Kidney tubule cell (primary cell): ENCODE measurements at places on chromosomes 1 and 21.
A peak's percentile ranks its signal among the peaks of the same experiment; 100 is the strongest.

DNA sequence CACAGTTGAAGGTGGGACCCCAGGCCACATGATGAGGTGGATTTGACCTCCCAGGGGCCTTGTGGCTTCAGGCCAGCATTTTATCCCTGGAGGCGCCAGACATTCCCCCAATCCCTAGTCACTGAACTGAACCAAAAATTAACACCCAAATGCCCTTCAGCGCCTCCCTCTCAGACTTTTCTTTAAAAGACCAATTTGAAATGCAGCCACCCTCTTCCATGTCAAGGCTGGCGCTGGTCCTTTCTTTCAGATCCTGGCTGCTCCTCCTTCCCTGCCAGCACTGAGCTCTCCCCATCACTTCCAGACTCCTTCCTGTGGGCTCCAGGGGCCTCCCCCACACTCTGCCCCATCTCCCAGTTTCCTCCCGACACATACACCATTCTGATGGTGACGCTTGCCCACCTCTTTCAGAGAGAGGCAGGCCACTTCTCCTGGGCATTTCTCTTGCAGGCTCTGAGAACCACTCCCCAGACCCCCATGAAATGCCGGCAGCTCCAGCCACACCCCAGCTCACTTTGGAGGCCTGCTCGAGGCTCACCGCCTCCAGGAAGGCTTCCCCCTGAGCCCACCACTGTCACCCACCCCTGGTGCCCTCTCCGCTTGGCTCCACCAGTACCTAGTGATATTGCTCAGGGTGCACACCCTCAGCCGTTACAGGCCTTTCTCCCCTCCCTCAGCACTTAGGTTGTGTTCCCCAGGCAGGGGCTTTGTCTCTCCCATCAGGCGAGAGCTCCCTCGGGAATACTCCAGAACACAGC lies 27.0 kb downstream of the NAV1 start:
- no peak for DNase-seq

GRCh38 chr21:46248827-46249226 lies 20.3 kb upstream of the LSS start:
- no peak for DNase-seq

DNA sequence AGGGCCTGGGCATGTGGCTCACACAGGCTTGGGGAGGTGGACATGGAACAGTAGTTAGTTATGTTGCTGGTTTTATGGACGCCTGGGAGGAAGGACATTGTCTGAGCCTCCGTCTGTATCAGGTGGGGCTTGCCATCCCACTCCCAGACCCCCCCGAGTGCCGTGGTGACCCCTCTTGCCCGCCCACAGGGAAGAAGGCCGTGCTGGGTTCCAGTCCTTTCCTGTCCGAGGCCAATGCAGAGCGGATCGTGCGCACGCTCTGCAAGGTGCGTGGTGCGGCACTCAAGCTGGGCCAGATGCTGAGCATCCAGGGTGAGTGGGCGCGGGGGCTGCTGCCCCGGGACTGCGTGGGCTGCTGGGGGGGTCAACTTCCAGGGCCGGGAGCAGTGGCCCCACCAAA lies 41.7 kb downstream of the COQ8A start:
- no peak for DNase-seq

DNA sequence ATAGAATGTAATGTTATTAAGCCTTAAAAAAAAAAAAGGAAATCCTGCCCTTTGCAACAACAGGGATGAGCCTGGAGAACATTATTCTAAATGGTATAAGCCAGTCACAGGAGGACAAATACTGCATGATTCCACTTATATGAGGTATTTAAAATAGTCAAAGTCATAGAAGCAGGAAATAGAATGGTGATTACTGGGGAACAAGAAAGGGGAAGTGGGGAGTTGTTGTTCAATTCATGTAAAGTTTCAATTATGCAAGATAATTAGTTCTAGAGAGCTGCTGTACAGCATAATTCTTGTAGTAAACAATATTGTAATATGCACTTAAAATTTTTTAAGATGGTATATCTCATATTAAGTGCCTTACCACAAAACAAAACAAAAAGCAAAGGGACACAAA lies 13.2 kb downstream of the FCER1A start:
- DNase-seq = no peak

DNA sequence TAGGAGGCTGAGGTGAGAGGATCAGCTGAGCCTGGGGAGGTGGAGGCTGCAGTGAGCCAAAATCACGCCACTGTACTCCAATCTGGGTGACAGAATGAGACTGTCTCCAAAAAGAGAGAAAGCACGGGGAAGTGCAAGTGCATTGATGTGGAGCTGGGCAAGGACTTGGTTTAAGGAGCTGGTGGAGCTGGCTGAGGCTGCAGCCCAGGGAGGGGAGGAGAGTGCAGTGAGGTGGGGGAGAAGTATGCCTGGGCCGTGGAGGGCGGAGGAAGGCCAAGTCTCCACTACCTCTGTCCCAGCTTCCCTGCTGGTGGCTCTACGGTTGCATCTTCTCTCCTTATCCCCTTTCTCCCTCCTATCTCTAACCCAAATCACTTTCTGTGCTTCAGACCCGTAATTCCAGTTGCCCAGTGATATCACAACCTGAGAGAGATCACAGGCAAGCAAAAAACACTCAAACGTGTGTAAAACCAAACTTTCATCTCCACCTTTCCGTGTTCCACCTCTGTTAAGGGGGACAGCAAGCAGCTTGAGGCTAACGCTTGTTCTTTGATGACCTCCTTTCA lies 11.1 kb downstream of the TOR3A start:
- DNase-seq = no peak

- DNase-seq = no peak
Observed at GRCh38 chr1:219928791-219929118, 398 bp upstream of the SLC30A10 start.

DNA sequence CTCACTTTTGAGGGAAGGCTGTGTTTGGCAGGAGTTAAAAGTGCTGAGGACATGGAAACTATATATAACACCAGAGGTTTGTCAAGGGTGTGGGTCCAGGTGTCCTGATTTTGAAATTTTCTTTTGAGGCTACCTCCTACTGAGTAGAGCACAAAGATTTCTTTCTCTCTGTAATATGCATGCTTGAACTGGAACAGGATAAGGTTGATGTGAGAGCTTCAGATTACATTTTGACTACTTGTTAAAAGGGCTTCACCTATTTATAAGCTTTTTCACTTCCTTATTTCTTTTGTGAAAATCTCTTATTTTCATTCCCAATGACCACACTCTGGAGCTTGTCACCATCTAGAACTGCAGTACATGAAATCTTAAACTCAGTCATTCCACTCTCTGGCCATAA lies 59.8 kb upstream of the PLA2G4A start:
- no peak for DNase-seq

DNA sequence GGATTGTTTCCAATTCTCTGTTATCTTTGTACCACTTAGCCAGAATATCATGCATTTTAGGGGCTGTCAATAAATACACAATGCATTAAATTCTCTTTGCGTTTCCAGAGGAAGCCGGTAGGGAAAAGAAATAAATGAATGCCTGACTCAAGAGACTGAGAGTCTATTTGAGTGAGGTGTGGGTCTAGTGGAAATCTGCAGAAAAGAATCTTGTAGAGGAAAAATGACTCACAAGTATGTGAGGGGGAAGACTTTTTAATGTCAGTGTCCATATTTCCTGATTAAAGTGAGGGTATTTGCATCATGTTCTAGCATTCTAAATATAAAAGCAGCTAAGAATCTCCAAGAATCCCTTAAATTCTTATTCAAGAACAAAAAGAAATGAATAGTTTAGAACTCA lies 271.1 kb downstream of the PTPRC start:
- DNase-seq = peak; percentile 22

- DNase-seq = no peak
Observed at GRCh38 chr1:108678706-108679105, 13.4 kb upstream of the PRPF38B start.

GRCh38 chr1:232166942-232167341 lies 463.0 kb downstream of the SIPA1L2 start:
- no peak for DNase-seq

- DNase-seq = no peak
Observed at GRCh38 chr1:29624320-29625083, 388.2 kb downstream of the PTPRU start.

DNA sequence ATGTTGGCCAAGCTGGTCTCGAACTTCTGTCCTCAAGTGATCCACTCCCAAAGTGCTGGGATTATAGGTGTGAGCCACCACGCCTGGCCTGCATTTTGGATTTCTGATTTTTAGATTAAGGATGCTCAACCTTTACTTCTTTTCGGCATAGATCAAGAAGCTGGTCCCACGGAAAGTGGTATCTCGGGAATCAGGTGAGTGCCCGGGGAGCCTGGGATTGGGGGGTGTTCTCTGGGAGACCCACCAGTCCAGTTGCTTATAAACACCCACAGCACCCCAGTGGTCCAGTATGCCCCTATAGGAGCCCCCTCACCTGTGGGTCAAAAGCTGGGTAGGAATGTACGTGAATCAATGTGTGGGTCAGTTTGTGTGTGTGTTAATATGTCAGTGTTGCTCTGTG lies 3.2 kb downstream of the SH3D21 start:
- no peak for DNase-seq

DNA sequence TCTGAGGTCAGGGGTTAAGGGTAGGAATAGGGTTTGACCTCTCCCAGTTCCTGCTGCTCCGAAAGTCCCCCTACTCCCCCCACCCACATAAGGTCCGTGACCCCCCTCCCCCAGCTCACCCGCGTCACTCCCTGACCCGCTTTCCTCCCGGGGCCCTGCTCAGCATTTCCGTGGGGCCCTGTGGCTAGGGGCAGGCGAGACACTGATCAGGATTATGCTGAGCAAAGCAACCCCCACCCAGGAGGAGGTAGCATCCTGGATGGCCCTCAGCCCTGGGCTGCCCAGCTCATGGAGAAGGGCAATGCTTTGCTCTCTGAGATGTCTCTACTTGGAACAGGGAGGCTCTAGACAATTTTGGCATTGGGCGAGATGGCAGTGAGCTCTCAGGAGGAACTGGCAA lies 3.7 kb downstream of the RORC start:
- no peak for DNase-seq

DNA sequence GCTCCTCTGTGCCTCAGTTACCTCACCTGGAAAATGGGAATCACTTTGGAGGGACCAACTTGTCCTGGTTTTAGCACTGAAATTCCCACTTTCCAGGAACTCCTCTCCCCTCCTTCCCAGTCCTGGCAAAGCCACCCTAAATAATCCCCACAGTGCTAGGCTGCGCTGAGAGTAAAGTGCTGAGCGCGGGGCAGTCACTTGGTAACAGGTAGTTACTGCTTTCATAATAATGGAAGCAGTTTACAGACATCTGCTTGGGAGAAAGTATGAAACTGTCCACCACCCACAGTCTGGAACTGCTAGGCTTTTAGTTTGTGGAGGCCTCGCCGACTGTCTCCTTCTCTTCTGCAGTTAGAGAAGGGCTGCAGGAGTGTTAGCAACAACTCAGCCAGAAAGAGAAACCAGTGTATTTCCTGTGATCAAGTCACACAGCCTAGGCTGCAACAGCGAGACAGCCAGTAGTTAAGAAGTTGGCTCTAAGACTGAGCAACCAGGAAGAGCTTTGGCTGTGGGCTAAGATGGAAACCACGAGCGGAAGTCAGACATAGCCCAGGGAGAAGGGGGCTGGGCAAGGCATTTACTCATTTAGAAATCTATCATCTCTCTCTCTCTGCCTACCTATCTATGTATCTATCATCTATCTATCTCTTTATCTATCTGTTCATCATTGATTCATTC lies 30.8 kb upstream of the ABCG1 start:
- DNase-seq = peak; percentile 5

DNA sequence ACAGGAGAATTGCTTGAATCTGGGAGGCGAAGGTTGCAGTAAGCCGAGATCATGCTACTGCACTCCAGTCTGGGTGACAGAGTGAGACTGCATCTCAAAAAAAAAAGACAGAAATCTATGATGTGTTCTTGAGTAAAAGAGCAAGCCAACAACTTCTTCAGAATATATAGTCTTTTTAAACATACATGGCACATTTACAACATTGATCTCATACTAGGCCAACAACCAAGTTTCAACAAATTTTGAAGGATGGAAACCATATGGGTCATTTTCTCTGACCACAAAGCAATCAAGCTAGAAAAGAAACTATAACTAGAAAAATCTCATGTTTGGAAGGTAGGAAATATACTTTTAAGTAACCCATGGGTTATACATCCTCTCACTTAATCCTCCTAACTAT lies 38.3 kb downstream of the PAFAH2 start:
- DNase-seq = no peak

DNA sequence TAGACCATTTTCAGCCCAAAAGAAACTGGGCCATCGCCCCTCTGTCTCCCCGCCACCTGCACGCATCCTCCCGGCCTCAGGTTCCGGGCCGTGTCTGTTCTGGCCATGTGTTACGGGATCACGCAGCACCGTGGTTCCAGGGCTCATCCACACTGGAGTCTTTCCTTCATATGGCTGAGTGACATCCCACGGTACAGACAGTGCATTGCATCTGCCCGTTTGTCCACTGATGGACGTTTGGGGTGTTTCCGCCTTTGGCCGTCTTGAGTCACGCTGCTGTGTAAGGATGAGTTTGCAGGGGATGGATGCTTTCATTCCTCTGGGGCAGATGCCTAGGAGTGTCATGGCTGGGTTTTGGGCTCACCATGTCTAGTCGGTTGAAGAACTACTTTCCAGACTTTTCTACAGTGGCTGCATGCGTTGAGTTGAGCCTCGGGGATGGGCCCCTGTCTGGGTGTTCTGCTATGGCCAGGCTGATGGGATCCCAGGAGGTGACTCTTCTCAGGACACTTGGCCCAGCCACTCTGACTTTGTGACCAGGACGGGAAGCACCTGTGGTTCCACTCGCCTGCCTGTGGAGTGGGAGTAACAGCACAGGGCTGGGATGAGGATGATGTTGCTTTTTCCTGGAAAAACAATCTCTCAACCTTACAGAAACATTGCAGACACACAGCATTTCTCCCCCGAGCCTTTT lies 16.8 kb downstream of the RRP1 start:
- no peak for DNase-seq

GRCh38 chr1:161502641-161503393 lies 2.4 kb upstream of the FCGR2A start:
- DNase-seq = peak; percentile 17

- DNase-seq = no peak
Observed at GRCh38 chr1:2447276-2448097, 28.6 kb upstream of the PLCH2 start.

DNA sequence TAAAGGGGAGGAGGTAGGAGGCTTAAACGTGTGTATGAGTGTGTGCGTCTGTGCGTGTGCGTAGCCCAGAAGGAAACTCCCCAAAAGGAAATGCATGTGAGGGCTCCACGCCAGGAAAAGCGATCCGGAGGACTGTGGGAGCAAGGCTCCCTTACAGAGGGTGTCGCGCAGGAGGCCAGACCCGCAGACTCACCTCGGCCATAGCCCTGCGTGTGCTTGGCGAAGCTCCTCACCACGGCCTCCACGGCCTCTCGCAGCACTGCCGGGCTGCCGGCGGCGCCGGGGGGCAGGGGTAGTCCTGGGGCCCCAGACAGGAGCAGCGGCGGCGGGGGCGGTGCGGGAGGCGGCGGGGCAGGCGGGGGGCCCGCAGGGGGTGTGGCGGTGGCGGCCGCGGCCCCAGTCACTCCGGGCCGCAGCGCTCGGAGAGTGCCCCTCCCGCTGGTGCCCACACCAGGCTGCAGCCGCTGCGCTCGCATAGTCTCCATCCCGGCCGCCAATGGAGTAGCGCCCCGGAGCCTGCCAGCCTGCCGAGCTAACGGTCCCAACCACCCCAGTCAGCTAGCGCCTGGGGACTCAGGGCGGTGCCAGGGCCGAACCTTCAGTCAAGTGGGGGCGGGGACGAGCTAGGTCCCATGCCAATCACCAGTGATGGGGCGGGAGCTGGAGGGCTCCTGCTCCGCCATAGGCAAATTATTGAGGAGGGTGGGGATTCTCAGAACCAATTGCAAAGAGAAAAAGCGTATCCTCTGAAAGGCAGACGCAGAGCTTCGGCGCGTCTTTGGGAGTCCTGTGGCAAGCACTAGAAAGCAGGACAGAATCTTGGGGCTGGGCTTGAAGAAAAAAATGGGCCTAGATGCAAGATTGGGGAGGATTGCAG lies at the start of gene LIX1L:
LIX1L (minus strand) TSS at position 575 of the 877 bp plus-strand sequence; CDS start at position 485, 90 bp downstream.
- DNase-seq = peak; percentile 95
